ENCODE measurements at places on chromosomes 5 and 9.
A peak's percentile ranks its signal among the peaks of the same experiment; 100 is the strongest.

DNA sequence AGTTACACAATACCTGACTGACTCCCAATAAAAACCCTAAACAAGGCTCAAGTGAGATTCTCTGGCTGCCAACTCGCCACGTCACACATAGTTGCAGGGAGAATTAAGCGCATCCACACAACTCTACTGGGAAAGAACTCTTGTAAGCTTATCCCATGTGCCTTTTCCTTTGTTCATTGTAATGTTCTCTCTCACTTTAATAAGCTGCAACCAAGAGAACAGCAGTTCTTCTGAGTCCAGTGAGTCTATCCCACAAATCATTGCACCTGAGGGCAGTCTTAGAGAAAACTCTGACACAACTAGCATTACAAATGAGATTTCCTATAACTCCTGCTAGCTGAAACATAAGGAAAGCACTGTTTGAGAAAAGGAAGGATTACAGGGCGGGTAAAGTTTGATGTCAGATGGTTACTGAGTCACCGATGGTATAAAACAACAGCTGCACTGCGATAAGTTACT lies 27.4 kb downstream of the CENPK start:
- H3K4me3 ChIP-seq: no peak overlapping the region
- H3K27ac ChIP-seq: no peak overlapping the region
- no peak for DNase-seq
- H3K27me3 ChIP-seq: no peaks in the 10 kb centered on the region

- H3K27ac ChIP-seq: no peak overlapping the region
- H3K4me1 ChIP-seq: peaks cover 11% of the 10 kb centered on the region
- no peaks in the 10 kb centered on the region for H3K36me3 ChIP-seq
- H3K27me3 ChIP-seq: no peaks in the 10 kb centered on the region
Measured at GRCh38 chr9:38233343-38233742, 159.2 kb upstream of the ALDH1B1 start.

- no peak overlapping the region for H3K4me3 ChIP-seq
- DNase-seq: no peak
- no peaks in the 10 kb centered on the region for H3K4me1 ChIP-seq
- no peaks in the 10 kb centered on the region for H3K36me3 ChIP-seq
Measured at GRCh38 chr9:105963343-105964099, 269.2 kb downstream of the TMEM38B start.

GRCh38 chr5:72171667-72172066 lies 64.4 kb downstream of the MAP1B start:
- H3K4me3 ChIP-seq: no peak overlapping the region
- H3K27ac ChIP-seq: no peak overlapping the region
- no peaks in the 10 kb centered on the region for H3K36me3 ChIP-seq
- H3K4me1 ChIP-seq: peaks cover 2% of the 10 kb centered on the region

- H3K4me3 ChIP-seq: no peak within 1 kb of the TSS
- no peak for DNase-seq
- H3K36me3 ChIP-seq: no peaks in the 10 kb centered on the region
- no peak within 1 kb of the TSS for H3K27ac ChIP-seq
- H3K4me1 ChIP-seq: peaks cover 10% of the 10 kb centered on the region
- no peaks in the 10 kb centered on the region for H3K27me3 ChIP-seq
Measured at GRCh38 chr5:127702926-127703561, at the start of gene CCDC192. TSS of gene CCDC192 (plus strand) at chr5:127703391. CDS start at chr5:127703446, 55 bp downstream.

DNA sequence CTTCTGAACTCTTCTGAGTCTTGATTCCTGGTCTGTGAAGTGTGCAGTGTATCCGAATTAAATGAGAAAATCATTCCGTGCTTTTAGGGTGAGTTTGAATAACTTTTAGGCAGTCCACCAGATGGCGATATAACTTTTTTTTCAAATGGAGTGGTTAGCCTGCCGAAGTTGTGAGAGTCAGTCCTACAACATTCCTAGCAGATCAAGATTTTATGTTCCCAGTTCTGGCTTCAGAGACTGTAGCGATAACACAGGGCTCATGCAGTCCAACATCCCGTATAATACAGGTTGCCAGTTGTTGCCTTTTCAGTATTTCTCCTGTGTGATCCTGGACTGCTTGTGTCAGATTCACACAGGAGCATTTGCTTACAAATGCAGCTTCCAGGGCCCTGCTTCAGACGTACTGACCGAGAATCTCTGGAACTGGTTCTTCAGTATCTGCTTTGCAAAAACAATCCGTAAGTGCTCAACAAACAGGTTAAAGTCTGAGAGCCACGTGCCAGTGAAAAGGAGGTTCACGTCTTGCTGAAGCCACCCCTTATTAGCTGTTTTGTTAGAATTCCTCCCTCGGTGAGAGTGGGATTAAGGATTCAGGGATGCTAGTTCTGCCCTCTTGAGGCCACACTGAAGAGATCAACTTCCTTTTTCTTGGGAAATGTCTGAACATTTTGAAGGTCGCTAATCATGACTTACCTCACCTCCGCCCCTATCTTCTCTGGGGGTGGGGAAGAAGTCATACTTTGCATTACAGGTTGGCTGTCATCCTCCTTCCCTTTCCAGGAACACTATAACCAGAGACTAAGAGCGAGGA lies 22.8 kb downstream of the SMIM3 start:
- H3K4me1 ChIP-seq: peaks cover 12% of the 10 kb centered on the region
- peaks cover 7% of the 10 kb centered on the region for H3K36me3 ChIP-seq
- DNase-seq: peak; percentile 63
- H3K4me3 ChIP-seq: no peak overlapping the region
- no peaks in the 10 kb centered on the region for H3K27me3 ChIP-seq
- H3K27ac ChIP-seq: no peak overlapping the region

DNA sequence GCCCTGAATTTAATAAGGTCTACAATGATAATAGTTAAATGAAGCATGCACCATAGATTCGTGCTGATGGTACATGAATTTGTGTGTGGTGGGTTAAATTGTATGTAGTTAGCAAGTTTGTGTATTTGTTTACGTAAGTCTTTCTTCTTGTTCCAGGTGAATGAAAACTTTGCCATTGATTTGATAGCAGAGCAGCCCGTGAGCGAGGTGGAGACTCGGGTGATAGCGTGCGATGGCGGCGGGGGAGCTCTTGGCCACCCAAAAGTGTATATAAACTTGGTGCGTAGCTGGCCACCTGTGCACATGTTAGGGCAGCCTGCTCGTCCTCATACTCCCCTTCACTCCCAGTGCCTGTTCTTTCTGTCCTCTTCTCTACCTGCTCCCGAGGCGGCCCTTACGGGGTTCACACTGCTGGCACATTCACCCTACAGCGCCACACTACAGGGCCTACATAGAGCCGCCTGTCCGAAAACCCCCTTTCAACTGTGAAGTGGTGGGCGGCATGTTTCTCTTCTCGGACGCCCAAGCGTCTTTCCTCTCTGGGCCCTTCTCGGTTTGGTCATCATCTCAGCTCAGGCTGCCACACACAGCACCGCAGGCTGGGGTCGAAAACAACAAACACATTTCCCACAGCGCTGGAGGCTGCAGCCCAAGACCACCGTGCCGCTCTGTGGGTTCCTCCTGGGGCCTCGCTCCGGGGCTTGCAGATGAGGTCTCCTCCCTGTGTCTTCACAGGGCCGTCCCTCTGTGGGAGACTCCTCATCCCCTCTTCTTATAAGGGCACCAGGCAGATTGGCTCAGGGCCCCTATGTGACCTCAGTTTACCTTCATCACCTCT lies 13.2 kb downstream of the NDUFS6 start:
- peaks cover 91% of the 10 kb centered on the region for H3K36me3 ChIP-seq
- H3K27ac ChIP-seq: no peak overlapping the region
- H3K4me1 ChIP-seq: no peaks in the 10 kb centered on the region

DNA sequence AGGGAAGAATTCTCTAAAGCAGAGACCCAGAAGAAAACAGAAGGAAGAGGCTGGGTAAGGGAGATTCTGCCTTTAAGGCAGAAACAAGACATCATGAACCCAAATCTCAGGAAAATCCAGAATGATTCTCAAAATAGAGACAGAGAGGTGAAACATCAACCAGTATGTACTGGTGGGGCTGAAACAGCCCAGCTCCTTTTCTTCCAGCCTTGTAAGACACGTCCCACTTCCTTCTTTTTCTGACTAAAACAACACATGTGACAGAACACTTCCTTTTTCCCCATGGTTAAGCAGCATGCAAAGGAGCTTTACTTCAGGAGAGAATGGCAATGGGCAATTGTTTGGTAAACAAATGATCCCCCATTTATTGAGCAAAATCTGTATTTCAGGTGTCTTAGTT lies 230.8 kb upstream of the NR4A3 start:
- no peak overlapping the region for H3K4me3 ChIP-seq
- no peaks in the 10 kb centered on the region for H3K27me3 ChIP-seq
- no peaks in the 10 kb centered on the region for H3K36me3 ChIP-seq
- DNase-seq: peak; percentile 40

- H3K27ac ChIP-seq: no peak overlapping the region
- no peaks in the 10 kb centered on the region for H3K27me3 ChIP-seq
- H3K4me1 ChIP-seq: no peaks in the 10 kb centered on the region
- no peak overlapping the region for H3K4me3 ChIP-seq
Measured at GRCh38 chr9:97310896-97311295, 3.4 kb downstream of the CCDC180 start.

DNA sequence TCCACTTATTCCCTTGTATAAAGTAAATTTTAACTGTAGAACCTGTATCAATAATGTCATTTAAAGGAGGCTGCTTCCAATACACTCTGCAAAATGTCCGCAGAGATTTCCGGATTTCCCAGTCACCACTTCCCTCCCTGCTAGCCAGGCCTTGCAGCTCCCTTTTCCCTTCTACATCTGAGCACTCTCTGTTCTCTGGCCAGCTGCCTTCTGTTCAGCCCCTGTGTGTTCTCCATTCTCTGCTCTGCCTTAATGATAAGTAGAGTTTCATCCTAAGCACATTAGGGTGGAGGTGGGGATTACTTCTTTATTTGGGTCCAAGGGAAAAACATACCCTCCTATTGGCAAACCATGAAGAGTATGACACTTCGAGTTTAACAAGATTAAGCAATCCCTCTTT lies 719.6 kb upstream of the WWC1 start:
- peaks cover 16% of the 10 kb centered on the region for H3K27me3 ChIP-seq
- no peak overlapping the region for H3K27ac ChIP-seq
- no peaks in the 10 kb centered on the region for H3K36me3 ChIP-seq

DNA sequence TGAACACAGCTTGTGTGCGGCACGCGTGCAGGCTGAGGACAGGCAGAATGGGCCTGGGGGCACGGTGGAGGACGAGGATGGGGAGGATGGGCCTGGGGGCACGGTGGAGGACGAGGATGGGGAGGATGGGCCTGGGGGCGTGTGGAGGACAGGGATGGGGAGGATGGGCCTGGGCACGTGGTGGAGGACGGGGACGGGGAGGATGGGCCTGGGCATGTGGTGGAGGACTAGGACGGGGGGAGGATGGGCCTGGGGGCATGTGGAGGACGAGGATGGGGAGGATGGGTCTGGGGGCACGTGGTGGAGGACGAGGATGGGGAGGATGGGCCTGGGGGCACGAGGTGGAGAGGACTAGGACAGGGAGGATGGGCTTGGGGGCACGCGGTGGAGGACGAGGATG lies 22.0 kb downstream of the FBXW5 start:
- H3K4me3 ChIP-seq: no peak overlapping the region
- DNase-seq: no peak
- no peak overlapping the region for H3K27ac ChIP-seq

DNA sequence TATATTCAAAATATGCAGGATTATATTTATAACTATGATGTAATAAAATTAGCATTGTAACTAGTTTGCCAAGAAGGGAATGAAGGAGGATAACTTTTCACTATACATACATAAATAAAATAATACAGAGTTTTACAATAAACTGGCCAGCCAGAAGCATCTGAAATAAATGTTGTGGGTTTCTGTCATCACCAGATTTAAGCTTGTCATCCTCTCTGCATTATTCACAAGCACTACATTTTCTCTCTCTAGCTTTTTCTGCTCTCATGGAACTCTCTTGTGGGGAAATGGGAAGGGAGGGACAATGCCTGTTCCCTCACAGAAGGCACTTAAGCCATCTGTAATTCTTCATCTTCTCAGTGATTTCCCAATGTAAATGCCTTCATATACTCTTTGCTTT lies 626.8 kb downstream of the SEMA5A start:
- H3K4me1 ChIP-seq: no peaks in the 10 kb centered on the region
- H3K27ac ChIP-seq: no peak overlapping the region
- no peaks in the 10 kb centered on the region for H3K27me3 ChIP-seq
- no peak overlapping the region for H3K4me3 ChIP-seq
- no peak for DNase-seq

DNA sequence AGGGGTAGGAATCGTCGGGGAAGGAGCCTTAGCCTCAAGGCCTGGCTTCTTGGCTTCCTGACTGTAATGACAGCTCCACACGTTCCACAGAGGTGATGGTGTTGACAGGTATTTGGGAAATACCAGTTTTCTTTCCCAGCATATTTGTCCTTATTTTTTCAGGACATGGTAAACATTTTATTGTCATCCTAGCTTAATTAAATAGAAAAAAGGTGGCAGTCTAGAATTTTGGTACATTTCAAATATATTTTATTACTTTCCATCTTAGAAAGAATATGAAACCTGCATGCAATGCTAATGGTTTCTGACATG lies 8.4 kb downstream of the CXCL14 start:
- DNase-seq: no peak
- no peaks in the 10 kb centered on the region for H3K4me1 ChIP-seq
- no peak overlapping the region for H3K27ac ChIP-seq
- H3K27me3 ChIP-seq: peaks cover 8% of the 10 kb centered on the region

DNA sequence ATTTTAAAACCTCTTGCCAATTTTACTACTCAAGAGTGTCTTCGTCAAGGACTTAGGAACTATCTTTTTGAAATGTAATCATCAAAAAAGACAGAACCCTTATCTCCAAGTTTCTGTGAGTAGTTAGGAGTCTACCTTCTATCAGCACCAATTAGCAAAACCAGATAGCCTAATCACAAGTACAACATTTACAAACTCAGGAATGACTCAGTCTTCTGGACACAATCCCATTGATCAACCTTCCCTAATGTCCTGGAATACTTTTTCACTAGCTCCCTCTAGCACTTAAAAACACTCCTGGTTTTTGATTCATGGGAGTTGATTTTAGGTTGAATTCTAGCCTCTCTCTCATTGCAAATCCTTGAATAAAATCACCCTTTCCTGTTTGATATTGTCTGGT lies 680.7 kb downstream of the PRR16 start:
- H3K4me3 ChIP-seq: no peak overlapping the region
- DNase-seq: no peak
- no peaks in the 10 kb centered on the region for H3K4me1 ChIP-seq
- no peak overlapping the region for H3K27ac ChIP-seq

- H3K4me3 ChIP-seq: no peak overlapping the region
- no peaks in the 10 kb centered on the region for H3K36me3 ChIP-seq
- H3K27me3 ChIP-seq: no peaks in the 10 kb centered on the region
- H3K4me1 ChIP-seq: peaks cover 26% of the 10 kb centered on the region
Measured at GRCh38 chr5:107388141-107388861, 282.4 kb downstream of the EFNA5 start.

Measured in common myeloid progenitor, CD34-positive (primary cell).